Endothelial cell (in vitro differentiated cells): ENCODE measurements at places on chromosomes 2 and 18.

DNA sequence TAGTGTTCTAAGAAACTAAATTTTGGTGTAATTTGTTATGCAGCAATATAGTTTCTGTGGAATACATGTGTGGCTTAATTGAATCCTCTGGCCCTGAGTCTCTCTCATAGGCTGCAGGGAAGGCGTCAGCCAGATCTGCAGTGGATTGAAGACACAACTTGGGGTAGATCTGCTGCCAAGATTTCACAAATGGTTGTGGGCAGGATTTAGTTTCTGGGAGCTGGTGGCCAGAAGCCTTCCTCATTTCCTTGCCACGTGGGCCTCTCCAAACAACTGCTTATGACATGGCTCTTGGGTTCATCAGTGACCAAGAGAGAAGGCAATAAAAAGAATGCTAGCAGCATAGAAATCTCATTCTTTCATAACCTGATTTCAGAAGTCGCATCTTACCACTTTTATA lies 28.2 kb downstream of the CCDC102B start:
- no peak for DNase-seq

DNA sequence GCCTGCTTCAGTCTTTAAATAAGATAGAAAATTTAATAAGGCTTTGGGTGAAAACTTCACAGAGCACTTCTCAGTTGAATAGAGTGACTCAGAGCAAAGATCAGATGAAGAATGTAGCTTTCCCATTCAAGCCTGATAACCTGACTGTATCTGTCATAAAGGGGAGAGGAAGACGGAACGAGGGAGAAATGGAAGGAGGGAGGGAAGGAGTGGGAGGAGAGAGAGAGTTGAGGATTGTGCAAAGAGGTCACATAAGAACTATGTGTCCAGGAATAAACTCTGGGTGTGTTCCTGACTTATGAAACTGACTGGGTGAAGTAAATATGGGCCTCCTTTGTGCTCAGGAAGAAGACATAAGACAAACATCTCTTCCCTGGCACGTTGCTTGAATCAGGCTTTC lies 385.5 kb downstream of the LPIN1 start:
- DNase-seq, result no peak

DNA sequence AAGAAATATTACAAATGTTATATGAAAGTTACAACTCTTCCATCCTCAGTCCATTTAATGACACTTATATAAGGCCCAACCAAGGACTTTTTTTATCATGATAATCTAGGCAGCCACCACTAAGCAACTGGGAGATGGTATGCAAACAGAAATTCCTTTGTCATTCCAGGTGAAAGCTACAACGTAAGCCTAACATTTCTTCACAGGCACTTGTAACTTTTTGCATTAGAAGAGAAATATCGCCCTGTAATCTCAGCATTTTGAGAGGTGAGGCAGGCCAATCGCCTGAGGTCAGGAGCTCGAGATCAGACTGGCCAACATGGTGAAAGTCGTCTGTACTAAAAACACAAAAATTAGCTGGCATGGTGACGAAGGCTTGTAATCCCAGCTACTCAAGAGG lies 581.2 kb upstream of the SLC8A1 start:
- no peak for DNase-seq

DNA sequence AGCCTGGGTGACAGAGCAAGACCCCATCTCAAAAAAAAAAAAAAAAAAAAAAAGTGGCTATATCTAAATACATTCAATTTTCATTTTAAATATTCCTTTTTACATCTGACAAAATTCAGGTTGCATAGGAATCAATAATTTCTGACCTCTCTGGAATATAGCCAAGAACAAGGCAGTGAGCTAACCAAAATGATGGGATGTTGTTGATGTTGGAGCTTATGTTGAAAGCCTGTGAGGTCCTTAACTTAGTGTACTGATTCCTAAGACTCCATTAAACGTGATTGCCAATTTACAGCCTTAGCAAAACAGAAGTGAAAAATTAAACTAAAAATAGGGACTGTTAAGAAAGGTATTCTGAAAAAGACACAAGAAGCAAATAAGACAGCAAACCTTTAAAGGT lies 109.6 kb downstream of the MEP1B start:
- DNase-seq, result no peak

DNA sequence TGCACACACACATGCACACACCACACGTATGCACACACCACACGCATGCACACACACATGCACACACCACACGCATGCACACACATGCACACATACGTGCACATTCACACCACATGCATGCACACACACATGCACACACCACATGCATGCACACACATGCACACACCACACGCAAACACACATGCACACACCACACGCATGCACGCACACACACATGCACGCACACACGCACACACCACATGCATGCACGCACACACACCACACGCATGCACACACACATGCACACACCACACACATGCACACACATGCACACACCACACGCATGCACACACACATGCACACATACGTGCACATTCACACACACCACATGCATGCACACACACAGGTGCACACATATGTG lies 169.8 kb upstream of the SALL3 start:
- DNase-seq, result no peak
